Amygdala (tissue), 56 donors: ENCODE measurements at places on chromosomes 7 and 10.

DNA sequence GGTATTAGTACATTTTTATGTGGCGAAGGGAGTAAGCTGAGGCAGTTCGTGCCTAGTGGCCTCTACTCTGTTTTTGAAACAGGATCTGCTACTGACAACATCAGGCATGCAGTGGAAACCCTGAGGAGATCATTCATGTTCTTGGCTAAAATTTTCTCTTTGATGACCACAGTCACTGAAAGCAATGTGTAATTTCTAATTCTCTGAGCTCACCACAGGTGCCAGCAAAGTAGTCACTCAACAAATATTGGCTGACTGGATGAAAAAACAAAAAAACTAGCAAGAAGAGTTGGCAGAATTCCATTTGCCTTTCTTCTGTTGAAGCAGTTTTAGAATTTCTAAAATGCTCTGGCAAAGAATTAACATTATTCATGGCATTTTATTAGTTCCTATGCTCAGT is 176.5 kb upstream of the KCTD7 start:
- no peak for DNase-seq

GRCh38 chr10:59606551-59606961 is 103.1 kb downstream of the SLC16A9 start:
- DNase-seq: no peak

DNA sequence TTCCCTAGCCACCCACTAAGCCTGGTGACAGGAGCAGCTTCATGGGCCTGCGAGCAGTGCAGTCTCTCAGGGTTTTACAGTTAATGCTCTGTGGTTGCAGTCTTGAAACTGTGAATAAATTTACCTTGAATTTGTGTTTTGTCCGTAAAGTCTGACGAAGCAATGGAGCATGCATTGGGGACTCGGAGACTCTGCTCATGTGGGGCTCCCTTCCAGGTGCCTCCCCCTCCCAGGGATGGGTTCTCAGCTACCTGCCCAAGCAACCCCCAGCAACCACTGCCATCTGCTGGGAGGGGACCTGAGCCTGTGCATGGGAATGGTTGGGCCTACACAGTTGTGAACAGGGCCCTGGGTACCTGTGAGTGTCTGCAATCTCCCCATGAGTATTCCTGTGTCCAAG is 36.3 kb upstream of the IKZF1 start:
- no peak for DNase-seq

DNA sequence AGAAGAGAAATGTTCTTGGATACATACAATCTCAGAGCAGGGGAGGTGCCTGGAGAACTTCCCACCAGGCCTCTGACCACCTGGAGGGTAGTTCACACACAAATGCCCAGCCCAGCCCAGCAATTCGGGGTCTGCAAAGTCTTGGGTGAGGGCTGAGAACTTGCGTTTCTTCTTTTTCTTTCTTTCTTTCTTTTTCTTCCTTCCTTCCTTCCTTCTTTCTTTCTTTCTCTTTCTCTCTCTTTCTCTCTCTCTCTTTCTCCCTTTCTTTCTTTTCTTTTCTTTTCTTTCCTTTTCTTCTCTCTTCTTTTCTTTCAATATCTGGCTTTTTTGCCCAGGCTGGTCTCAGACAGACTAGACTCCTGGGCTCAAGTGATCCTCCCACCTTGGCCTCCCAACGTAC is 22.4 kb downstream of the NPC1L1 start:
- DNase-seq: no peak

DNA sequence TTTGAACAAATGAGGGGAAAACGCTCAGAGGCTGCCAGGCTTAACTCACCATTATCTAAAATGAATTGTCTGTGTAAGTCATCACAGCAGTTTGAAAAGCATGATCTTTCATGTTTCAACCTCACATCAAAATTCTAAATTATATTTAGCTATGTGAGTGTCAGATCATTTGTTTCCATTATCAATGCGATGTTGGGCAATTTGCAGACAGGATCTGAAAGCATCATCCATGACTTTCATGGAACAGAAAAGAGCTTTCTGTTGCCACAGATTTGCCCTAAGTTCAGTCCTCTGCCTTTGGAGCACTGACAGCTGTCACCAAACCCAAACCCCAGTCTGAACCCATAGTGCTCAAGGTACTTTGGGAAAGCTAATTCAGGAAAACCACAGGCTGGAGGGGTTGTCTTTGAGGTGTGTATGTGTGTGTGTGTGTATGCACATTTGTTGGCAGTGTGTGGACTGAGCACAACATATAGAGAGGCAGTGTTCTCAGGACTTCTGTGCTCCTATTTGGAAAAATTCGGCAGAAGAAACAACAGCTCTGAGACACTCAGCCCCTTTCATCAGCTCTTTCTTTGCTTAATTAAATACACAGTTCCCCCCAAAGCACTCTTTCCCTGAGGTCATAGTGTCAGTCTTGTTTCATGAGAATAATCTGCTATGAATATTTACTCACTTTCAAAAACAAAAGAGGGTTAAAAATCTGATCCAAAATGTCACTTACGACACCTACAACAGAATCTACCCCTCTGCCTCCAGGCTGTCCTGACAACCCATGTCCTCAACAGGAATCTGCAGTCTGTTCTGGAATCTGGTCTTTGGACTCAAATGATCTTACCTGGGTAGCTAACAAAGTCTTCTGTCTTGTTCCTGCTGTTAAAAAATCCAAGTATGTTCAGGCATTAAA is 188.5 kb upstream of the KLF14 start:
- no peak for DNase-seq

DNA sequence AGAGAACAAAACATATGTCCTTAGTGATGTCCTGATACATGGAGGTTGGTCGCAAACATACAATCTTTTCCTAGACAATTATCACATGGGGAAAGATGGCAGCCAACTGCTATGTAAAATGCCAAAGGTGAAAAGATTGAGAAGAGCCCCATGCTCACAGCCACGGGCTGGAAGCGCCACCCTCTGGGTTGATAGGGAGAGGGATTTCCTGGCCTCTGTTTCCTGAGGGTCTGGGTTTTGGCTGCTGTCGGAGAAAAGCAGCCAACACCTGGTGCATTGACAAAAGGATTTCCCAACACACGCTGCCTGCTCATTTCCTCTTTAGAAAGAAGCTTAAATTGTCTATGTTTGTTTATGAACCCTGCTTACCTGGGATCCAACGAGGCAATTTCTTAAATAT is 43.8 kb downstream of the ITIH5 start:
- no peak for DNase-seq

GRCh38 chr7:26375726-26376174 is 84.1 kb downstream of the SNX10 start:
- no peak for DNase-seq

DNA sequence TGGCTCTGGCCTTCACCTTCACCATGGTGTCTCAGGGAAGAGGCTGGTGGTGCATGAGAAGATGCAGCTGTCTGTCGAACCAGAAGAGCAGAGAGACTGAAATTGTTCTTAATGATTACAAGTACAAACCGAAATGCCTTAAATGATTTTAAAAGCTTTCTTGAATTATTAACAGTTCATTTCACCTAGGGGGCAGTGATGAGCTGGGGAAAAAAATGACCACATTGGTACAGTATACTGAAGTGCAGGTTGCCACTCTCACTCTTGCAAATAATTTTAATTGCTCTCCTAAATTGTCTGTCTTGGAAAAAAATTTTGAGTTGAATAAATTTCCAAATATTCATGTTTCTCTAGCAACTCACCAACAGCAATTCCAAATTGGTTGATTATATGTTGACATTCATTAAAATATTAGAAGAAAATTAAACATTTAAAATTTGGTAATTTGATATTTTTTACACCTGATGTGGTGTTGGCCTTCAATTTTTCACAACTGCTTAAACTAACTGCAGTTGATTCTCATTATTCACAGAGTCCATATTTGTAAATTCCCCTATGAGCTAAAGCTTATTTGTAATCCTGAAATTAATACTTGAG is 692.6 kb downstream of the ZWINT start:
- no peak for DNase-seq

DNA sequence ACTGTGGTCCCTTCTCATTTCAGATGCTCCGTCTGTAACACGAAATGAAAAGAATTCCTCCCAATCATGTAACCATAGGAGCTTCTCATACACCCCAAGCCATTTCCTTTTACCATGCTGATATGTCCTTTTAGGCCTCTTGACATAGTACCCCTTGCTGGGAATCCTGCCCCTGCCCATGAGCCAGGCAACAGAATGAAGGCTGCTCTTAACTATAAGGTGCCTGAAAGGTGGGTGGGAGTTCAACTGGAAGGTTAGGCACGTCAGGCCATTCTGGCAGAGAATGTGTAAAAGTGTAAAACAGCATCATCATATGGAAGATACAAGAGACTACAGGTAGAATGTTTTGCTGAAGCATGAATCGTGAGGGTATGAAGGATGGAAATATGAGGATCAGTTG is 22.5 kb downstream of the IL2RA start:
- DNase-seq: no peak
